ENCODE measurements at places on chromosomes 11 and 22. TPM values are rescaled to one million over a fixed set of nuclear protein-coding genes. Genes with fewer than 3 reads are reported as not detected.

The TUBA8 gene
- 12.1 TPM for total RNA-seq

DNA sequence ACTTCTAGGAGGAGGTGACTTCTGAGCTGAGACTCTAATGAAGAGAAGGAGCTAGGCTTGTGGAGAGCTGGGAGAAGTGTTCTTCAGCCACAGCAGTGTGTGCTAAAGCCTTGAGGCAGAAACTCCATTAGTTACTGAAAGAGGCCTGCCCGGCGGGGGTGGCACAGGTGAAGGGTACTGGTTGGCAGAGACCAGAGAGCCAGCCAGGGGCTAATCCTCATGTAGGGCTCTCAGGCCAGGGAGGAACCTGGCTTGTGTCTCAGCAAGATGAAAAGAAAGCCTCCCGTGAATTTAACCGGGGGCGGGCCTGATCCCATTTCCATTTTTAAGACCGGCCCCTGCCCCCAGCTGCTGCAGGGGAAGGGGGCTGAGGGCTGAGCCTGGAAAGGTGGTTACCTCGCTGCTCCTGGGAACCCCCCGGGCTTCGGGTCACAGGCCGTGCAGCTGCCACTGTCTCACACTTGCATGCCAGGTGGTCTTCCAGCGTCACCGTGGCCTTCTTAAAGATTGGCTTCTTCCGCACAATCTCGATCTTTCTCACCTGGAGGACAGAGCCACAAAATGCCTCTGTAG is 15.0 kb downstream of the PDGFB start:
- no peak for DNase-seq

GRCh38 chr22:25403811-25404471 is 160.5 kb upstream of the GRK3 start:
- no peak for DNase-seq

GRCh38 chr11:534396-535209 is 773 bp downstream of the HRAS start:
- no peak for DNase-seq

DNA sequence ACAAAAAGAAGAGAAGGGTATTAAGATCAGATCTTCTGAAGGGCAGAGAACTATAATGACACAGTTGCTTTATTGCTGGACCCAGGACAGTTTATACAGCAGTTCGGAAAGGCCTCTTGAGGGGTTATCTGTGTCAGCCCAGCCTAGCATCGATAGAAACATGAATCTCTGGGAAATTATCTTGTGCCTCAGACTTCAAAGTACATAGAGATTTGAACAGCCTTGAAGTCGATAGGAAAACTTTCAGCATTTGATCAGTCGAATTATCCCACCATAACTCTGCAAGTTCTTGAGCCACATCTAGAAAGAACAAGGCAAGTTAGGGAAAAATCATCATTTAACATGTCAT is 2.5 kb upstream of the LMO2 start:
- no peak for DNase-seq

DNA sequence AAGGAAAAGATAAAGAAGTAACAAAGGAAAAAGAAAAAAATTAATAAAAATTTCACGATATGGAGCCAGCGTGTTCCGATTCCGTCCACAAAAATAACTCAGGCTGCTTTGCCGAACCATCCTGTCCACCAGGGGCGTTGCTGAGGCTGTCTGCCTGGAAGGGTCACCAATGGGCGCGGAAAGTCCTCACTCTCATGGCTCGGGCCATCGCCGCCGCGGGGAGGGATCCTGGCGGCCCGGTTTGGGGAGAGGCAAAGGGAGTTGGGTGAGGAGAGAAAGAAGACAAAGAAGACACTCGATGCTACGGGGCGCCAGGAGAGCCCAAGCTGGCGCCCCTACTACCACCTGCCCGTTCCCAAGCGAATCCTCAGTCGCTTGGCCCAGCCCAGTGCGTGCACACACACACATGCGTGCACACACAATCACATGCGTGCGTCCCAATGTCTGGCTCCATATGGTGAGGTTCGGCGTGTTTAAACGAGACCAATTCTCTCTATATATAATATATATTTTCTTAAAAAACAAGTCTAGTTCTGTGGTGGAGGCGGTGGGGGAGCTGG is 5.6 kb upstream of the PYGM start:
- DNase-seq, result no peak

GRCh38 chr11:8283100-8283464 is 19.4 kb upstream of the LMO1 start:
- no peak for DNase-seq

DNA sequence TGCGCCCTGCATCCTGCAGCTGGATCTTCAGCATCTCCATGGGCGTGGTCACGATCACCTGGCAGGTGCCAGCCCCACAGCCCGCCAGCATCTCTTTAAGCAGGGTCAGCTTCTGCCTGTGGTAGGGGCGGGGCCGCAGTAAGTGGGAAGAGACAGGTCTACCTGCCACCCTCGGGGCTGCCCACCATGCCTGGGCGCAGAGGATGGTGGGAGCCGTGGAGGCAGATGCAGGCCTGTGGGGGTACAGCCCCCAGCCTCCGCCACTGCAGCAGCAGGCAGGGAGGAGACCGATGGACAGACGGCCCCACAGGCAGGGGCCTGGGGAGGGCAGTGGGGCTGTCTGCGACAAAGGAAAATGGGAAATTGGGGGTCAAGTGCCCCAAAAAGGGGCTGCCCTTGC is 3.0 kb upstream of the CEND1 start:
- no peak for DNase-seq

DNA sequence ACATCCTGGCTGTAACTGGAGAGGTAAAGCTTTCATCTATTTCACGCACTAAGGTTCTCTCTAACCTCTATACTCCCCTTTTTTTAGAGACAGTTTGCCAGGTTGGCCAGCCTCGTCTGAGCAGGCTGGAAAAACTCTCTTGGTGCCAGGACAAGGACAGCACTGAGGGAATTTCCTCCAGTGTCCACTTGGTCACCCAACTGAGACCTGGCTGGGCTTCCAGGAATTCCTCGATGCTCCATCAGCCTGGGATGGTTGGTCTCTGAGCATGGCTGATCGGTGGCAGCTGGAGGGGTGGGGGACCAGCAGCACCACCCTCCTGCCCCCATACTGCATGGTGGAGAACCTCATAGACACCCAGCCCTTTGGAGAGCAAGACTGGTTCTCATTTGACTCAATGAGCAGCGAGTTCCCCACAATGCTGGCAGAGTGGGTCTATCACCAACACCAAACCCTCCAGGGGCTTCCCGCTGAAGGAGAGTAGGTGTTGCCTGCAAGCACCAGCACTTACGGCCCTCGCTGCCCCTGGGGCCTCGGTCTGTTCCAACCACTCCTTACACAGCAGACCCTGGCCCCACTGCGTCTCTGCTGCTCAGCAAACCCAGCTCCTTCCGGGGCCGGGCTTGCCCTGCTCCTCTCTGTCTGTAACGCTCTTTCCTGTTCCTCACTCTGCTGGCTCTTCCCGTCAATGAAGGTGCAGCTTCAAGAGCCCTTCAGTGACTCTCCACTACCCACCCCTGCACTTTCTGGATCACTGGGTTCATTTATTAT is 122.2 kb downstream of the ST3GAL4 start:
- no peak for DNase-seq

DNA sequence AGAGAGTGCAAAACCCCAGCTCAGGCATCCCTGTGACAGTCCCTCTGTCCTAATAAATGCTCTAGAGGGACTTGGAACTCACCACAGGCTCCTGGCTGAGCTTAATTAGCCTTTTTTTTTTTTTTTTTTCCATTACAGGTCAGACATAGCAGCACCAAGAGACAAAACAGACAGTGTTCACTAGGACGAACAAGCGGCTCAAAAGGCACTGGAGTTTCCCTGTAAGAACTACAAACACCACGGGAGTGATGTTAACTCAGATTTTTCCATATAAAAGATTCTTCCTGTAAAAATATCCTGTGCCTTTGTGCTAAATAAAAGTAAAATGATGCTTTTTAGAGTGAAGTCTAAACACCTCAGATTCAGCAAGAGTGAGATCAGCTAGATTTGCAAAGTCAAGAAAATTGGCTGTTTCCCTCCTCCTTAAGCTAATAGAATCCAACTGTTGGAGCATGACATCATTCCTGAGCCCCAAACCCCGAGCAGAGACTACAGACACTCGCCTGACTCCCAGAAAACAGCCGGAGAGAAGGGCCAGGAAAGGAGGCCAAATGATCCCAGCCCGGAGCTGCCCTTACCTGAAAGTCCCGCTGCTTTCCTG is 101.0 kb upstream of the AKIP1 start:
- no peak for DNase-seq

GRCh38 chr11:105968021-105968697 is 53.9 kb downstream of the MSANTD4 start:
- no peak for DNase-seq

DNA sequence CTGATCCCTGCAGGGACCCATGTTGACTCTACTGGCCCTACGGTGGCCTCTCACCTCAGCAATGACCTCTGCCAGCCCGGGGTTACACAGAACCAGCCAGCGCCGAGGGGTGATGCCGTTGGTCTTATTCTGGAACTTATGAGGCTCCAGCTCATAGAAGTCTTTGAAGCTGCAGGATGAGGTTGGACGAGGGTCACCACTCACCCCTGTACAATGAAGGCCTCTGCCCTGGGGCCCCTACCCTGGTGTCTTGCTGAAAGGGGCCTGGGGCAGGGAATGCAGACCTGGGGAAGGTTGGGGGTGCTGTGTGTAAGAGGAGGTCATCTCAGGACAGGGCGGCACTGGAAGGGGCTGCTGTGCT is 6.8 kb downstream of the PYGM start:
- DNase-seq, result no peak

Data from omental fat pad (tissue), 4 donors.